Epithelial cell of proximal tubule (primary cell): ENCODE measurements at places on chromosomes 6 and 20. TPM values are rescaled to one million over a fixed set of nuclear protein-coding genes. Genes with fewer than 3 reads are reported as not detected.

DNA sequence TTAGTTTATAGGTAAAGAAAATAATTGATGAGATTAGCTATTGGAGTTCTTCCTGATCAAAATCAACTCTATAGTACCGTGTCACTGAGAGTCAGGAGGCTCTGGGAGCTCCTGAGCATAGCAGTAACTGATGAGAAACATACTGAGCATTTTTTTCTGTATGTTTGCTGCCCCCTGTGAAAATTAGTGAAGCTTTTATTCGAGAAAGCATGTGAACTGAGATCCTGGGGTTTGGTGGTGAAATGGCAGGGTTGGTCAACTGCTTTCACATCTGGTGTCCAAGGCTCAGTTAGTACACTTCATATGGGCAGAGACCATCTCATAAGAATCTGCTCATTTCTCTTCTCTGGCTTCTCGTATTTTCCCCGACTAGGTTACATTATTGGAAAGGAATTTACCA, 4.1 kb upstream of the ABT1 start:
- DNase-seq = no peak

MLIP gene
- total RNA-seq = not detected in 2 replicates

GRCh38 chr6:139028215-139028657, 309 bp upstream of the ABRACL start:
- peak; percentile 22 for DNase-seq

- DNase-seq = no peak
Observed at GRCh38 chr6:105402090-105402938, 568 bp downstream of the PREP start.

CLPSL1 gene
- total RNA-seq = not detected in 2 replicates

- DNase-seq = no peak
Observed at GRCh38 chr6:118523216-118523615, 24.9 kb upstream of the PLN start.

- no peak for DNase-seq
Observed at GRCh38 chr6:2810092-2810671, 31.5 kb downstream of the SERPINB1 start.

- DNase-seq = no peak
Observed at GRCh38 chr20:24870881-24871280, 78.2 kb upstream of the CST7 start.

DNA sequence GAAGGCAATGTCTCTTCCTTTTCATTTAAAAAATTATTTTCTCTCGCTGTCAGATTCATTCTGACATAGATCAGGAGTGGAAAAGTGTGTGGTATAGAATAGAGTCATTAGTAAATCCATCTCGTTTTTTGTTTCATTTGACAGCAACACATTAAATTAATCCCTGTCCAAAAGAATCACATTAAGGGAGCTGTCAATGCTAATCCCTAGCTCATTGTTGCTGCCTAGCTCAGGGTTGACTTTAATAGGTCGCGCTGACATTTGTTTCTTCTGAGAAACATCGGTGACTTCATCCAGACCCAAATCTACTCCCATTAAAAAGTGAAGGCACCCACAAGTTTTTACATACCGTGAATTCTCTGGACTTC, 25.4 kb upstream of the MAP3K7 start:
- DNase-seq = no peak

DNA sequence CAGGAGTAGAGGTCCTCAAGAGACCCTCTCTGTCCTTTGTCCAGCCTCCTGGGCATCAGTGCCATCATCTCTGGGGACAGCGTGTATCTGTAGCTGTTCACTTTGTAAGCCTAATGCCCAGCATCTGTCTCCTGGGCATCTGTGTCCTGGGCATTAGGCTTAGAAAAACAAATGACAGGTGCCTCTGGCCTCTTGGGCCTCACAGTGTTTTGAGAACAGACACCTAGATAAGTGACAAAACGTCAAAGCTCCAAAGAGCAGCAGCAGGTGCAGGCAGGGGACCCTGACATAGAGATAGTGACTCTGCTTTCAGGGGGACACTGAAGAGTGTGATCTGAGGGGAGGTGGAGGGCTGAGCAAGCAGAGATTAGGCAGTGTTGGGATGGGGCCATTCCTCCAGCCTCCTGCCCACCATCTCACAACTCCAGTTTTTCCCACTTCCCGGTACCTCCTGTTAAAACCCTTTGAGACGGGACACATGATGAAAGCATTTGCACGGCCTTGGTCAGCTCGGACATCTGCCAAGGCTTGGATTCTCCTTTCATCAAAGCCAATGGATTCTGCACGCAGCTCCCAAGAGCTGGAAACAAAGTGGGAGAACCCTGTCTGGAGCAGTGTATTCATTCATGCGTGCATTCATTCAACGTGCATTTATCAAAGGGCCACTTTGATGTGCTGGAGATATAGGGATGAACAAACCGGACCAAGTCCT, 55.5 kb upstream of the CD93 start:
- no peak for DNase-seq

DNA sequence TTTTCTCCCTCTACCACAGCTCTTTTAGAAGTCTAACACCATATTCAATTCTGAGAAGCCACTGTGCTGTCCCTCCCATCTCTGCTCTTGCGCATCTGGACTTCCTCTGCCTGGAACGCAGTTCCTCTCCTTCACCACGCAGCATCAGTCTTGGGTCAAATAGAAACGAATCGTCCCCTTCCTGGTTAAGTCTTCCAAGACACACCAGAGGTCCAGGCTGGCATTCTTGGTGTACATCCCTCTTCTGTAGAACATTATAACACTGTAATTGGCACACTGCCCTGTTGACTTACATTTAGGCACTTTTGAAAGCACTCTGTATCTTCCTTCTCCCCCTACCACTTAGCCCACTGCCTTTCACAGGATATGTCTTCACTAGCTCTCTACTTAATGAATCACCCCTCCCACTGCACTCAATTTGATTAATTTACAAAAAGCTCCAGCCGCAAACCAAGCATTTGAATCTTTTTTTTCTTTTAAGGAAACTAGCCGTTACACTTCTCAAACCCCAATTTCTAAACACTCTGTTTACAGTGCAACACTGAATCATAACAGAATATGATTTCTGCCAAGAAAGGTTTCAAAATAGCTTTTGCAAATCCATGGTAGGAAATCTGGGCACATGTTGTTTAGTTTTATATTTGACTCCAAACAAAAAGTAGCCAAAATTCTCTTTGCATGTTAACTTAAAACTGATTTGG, 140.8 kb upstream of the CARMIL1 start:
- DNase-seq = no peak

SEL1L2 gene
- not detected in 2 replicates for total RNA-seq

DNA sequence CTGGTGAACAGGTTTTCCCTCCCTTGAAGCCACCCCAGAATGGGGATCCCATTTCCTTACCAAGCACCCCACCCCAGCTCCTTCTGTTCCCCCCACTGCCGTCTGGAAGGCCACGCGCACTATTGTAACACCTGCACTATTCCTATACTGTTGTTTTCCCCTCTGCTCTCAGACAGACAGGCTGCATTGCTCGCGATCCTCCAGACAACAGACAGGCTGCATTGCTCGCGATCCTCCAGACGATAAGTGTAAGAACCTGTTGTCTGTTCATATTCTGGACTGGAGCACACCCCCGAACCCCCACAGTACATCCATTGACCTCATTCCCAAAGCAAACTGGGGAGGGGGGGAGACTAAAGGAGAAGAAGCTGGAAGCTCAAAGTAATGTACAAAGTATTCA, 72.7 kb downstream of the LY86 start:
- DNase-seq = no peak

DNA sequence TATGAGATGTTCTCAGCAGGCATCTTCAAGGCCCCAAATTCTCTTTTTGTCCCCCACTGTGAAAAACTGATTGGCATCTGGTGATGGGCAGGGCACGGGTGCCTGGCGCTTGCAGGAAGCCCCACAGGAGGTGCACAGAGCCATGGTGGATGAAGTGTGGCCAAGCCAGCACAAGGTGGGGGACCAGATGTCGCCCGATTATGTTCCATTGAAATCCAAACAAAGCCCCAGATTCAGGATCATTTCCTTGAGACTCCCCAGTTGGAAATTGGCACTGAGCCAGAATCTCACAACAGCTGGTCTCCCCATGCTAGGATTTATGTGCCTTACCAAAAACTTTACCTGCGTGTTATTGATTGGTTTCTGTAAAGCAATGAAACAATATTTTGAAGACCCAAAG, 186.1 kb downstream of the ADAT2 start:
- DNase-seq = no peak

ADGRF5 gene
- total RNA-seq = 0.06 and 0.14 TPM in 2 replicates

DNA sequence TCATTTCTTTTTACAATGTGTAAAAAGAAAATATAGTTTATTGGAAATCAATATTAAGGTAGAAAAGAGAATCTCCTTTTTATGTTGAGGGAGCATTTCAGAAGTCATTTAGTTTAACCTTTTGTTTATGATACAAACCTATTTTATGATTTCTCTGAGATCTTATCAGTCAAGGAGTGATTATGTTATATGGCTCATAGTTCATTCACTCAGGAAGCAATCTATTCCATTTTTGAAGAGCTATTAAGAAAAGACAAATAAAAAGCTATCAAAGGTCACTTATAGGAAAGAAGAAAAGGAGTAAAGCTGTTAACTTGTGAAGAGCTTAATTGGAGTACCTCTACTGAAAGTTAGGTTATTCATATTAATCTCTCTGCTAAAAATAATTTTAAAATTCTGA, 526.6 kb upstream of the JAG1 start:
- no peak for DNase-seq

DNA sequence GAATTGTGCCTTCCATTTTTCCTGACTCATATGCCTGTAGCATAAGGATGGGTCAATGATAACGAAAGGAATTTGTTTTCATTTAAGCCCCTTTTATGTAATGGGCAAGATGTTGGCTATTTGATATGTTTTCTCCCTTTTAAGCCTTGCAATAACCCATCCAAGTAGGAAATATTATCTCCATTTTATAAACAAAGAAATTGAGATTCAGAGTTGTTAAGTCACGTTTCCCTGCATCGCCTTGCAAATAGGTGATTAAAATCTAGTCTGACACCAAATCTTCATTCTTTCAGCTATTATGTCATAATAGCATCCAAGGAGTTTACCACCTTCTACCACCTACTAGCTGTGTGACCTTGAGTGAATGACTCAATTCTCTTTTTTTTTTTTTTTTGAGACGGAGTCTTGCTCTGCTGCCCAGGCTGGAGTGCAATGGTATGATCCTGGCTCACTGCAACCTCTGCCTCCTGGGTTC, 7.0 kb downstream of the HNF4A start:
- no peak for DNase-seq

GRCh38 chr6:35833536-35833935, 28.4 kb downstream of the LHFPL5 start:
- DNase-seq = peak; percentile 13

GRCh38 chr6:159056003-159056402, 11.2 kb upstream of the TAGAP start:
- DNase-seq = no peak

GRCh38 chr6:17957086-17957485, 30.3 kb downstream of the KIF13A start:
- no peak for DNase-seq

DNA sequence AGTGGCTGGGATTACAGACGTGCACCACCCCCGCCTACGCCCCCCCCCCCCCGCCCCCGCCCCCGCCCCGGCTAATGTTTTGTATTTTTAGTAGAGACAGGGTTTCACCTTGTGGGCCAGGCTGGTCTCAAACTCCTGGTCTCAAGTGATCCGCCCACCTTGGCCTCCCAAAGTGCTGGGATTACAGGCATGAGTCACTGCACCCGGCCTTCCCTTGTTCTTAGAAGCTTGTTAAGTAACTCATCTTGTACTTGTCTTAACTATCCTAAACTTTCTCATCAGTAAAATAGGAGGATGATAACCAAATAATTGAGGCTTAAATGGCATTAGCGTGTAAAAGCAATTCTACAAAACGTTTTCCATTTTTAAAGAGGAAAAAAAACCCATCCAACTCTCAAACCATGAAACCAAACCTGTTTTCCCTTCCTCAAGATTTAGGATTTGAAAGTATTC, 4.2 kb downstream of the CDYL start:
- DNase-seq = no peak

GRCh38 chr6:169719117-169719516, 5.2 kb downstream of the PHF10 start:
- no peak for DNase-seq

- DNase-seq = no peak
Observed at GRCh38 chr6:160188773-160189172, 67.2 kb downstream of the SLC22A1 start.

GRCh38 chr20:64139199-64140060, 24.8 kb upstream of the MYT1 start:
- no peak for DNase-seq

- no peak for DNase-seq
Observed at GRCh38 chr6:158230967-158231550, 62.9 kb downstream of the GTF2H5 start.

GRCh38 chr20:45449528-45449927, 20.0 kb upstream of the WFDC2 start:
- no peak for DNase-seq

MAPK13 gene
- total RNA-seq = 33.8 and 44.6 TPM in 2 replicates

CDYL gene
- 12.2 TPM in 2 replicates for total RNA-seq

GRCh38 chr6:53541900-53542299, 3.0 kb downstream of the GCLC start:
- DNase-seq = no peak

DNA sequence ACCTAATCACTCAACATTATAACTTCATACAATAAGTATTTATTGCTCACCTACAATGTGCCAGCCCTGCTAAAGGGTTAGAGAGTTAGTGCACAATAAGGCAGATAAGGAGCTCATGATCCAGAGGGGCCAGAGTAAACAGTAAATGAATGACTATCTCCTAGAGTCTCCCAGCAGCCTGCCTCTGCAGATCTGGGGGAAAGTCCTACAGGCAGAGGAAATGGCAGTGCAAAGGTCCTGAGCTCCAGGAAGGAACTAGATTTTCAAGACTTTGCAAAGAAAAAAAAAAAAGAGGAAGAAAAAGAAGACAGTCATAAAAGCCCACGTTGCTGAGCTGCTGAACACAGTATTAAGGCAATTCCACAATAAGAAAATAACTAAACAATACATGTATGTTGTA, 160.1 kb downstream of the SIM1 start:
- DNase-seq = no peak

DNA sequence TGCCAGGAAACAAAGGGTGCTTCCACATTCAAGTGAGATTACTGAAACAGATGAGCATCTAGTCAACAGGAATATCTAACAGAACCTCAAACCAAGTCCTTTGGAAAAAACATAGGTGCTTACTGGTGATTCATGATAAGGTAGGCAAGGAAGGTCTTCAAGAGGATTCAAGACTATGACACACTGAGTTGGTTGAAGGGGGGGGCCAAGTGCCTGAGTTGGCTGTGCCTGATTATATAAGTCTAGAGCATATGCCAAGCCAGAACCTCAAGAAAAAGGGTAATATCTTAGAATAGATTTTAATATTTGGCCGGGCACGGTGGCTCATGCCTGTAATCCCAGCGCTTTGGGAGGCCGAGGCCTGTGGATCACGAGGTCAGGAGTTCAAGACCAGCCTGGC, 63.7 kb downstream of the LYRM4 start:
- DNase-seq = no peak

- DNase-seq = no peak
Observed at GRCh38 chr20:59159493-59160376, 3.9 kb upstream of the ZNF831 start.

GRCh38 chr20:40521962-40522361, 167.1 kb downstream of the MAFB start:
- no peak for DNase-seq
